ENCODE measurements at places on chromosomes 1 and 21. TPM values are rescaled to one million over a fixed set of nuclear protein-coding genes. Genes with fewer than 3 reads are reported as not detected.

The TAF13 gene
- 25.9 TPM for total RNA-seq

The CNIH3 gene
- total RNA-seq, result 2.5 TPM

The C1orf87 gene
- total RNA-seq, result not detected

The NBL1 gene
- total RNA-seq, result 29.7 TPM

The ERICH3 gene
- total RNA-seq, result not detected

The CORT gene
- total RNA-seq, result 0.25 TPM

DNA sequence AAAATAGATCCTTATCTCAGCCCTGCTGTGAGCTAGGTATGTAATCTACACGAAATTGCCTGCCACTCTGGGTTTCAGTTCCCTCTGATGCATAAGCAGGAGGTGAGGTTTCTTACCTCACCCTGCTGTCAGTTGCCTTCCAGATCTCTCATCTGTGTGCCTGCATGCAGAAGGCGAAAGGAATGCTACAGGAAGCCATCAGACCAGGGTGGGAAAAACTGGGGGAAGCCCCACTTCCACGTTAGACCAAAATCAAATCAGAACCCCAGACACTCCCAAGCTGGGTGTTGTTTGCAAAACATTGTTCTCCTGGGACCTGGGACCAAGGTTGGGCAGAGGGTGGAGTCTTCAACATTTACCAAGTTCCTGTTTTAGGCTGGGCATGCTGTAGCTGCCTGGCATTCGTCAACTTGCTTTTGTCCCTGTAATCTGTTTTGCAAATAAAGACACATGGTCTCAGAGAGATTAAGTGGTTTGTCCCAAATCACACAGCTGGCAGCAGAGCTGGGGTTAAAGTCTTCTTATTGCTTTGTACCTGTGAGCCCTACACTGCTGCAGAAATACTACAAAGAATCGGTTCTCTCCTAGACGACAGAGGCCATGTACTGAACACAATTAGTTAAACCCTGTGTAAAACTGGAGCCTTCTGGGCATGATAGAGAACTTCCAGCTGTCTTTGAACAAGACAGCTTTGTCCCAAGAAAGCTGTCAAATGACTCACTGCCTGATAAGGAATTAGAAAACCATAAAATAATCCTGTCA, 389.7 kb upstream of the RUNX1 start:
- no peak overlapping the region for H3K4me3 ChIP-seq
- DNase-seq, result no peak
- H3K27me3 ChIP-seq, result peaks cover 2% of the 10 kb centered on the region

DNA sequence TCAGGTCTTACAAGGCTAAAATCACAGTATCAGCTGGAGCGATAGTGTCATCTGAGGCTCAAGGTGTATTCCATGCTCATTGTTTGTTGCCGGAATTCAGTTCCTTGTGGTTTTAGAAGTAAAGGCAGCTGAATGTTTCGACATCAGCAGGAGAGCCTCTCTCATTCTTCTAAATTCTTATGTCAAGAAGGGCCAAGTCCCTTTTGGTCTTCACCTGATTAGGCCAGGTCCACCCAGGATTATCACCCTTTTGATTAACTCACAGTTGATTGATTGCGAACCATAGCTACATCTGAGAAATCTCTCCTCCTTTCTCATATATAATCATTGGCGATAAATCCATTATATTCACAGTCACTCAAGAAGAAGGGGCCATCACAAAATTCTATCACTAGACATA, 806.7 kb upstream of the PRMT6 start:
- no peaks in the 10 kb centered on the region for H3K36me3 ChIP-seq
- no peak for DNase-seq
- no peaks in the 10 kb centered on the region for H3K4me1 ChIP-seq
- no peaks in the 10 kb centered on the region for H3K27me3 ChIP-seq
- no peak overlapping the region for H3K27ac ChIP-seq

DNA sequence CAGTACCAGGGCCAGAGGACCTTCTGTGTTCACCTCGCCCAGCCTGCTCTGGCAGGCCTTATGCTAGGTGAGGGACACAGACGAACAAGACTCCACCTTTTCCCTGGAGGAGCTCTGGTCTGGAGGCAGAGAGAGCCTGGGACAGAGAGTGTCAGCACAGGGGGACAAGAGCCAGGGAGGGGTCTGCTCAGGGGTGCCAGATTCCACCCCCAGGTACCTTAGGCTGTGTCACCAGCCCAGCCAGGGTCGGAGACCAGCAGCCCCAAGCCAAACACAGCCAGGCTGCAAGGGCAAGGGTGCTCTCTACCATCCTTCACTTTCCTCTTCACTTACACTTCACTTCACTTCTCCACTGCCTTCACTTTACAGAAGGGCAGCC, 4.3 kb upstream of the LRP8 start:
- H3K27ac ChIP-seq, result no peak overlapping the region
- peaks cover 12% of the 10 kb centered on the region for H3K4me1 ChIP-seq
- no peak for DNase-seq
- no peak overlapping the region for H3K4me3 ChIP-seq
- H3K36me3 ChIP-seq, result no peaks in the 10 kb centered on the region

- H3K27ac ChIP-seq, result no peak overlapping the region
- DNase-seq, result no peak
- H3K27me3 ChIP-seq, result no peaks in the 10 kb centered on the region
- H3K4me1 ChIP-seq, result peaks cover 3% of the 10 kb centered on the region
These were observed 50.8 kb upstream of the NEK7 start for GRCh38 chr1:198106011-198106410.

DNA sequence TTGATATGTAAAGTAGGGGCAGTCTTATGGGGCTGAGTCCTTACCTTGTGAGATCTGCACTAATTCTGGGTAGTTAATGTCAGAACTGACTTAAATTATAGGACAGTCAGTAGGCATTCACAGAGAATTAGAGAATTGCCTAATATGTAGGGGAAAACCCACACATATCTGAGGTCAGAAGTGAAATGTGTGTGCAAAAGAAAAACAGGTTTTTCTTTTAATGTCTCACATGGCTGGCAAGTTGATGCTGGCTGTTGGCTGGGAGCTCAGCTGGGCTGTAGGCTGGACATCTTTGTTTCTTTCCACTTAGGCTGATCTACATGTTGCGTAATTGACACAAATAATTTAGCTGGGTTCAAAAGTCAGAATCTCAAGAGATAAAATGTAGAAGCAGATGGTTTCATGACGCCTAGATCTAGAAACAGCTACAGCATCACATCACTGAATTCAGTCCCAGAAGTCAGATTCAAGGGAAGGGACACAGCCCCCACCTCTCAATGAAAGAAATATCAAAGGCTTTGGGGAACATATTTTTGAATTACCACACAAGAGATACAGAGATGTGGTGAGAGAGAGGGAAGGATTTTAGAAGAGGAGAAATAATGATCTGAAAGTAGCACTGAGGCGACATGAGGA, 98.9 kb downstream of the TNFSF18 start:
- no peaks in the 10 kb centered on the region for H3K4me1 ChIP-seq
- no peaks in the 10 kb centered on the region for H3K27me3 ChIP-seq
- no peaks in the 10 kb centered on the region for H3K36me3 ChIP-seq
- H3K4me3 ChIP-seq, result no peak overlapping the region
- no peak for DNase-seq

GRCh38 chr1:201375169-201375568, 2.3 kb downstream of the TNNT2 start:
- no peak for DNase-seq
- no peak overlapping the region for H3K27ac ChIP-seq
- H3K36me3 ChIP-seq, result no peaks in the 10 kb centered on the region
- no peaks in the 10 kb centered on the region for H3K4me1 ChIP-seq
- H3K4me3 ChIP-seq, result no peak overlapping the region

GRCh38 chr1:20445956-20446355, 40.1 kb downstream of the CAMK2N1 start:
- no peaks in the 10 kb centered on the region for H3K4me1 ChIP-seq
- H3K36me3 ChIP-seq, result no peaks in the 10 kb centered on the region
- no peak overlapping the region for H3K27ac ChIP-seq
- peaks cover 5% of the 10 kb centered on the region for H3K27me3 ChIP-seq

DNA sequence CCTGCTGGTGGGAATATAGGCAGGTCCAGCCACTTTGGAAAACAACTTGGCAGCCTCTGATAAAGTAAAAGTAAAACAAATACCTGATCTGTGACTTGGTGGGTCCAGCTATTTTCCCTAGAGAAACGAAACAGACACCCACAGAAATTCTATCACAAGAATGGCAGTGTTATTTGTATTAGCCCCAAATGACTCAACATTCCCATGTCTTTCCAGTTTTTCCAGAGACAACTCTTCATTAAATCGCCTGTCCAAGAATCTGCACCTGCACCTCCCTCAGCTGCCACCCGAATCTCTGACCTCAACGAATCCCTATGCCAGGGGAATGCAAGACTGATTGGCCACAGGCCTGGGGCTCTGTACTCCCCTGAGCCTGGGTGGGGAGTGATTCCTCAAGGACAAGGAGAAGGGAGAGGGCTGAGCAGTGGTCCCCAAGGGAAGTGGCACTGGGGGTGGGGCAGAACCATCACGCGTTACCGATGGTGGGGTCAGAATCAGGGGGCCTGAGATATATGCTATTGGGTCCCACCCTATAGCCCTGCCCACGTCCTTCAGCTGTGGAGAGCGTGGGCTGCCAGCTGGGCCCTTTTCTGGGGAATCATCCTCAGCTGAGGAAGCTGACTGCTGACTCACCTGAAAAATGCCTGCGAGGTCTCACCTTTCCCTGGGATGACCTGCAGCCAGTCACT, 553.0 kb downstream of the PTPRU start:
- H3K4me1 ChIP-seq, result no peaks in the 10 kb centered on the region
- no peaks in the 10 kb centered on the region for H3K36me3 ChIP-seq
- no peak overlapping the region for H3K27ac ChIP-seq
- H3K27me3 ChIP-seq, result peaks cover 2% of the 10 kb centered on the region
- H3K4me3 ChIP-seq, result no peak overlapping the region
- no peak for DNase-seq

GRCh38 chr1:198655459-198656121, 16.8 kb downstream of the PTPRC start:
- H3K4me3 ChIP-seq, result peak overlapping the region; percentile 16
- H3K27me3 ChIP-seq, result no peaks in the 10 kb centered on the region
- H3K36me3 ChIP-seq, result peaks cover 15% of the 10 kb centered on the region
- no peak for DNase-seq
- peaks cover 23% of the 10 kb centered on the region for H3K4me1 ChIP-seq
- H3K27ac ChIP-seq, result peak overlapping the region; percentile 85

GRCh38 chr1:159077120-159077961, 775 bp upstream of the AIM2 start:
- H3K4me3 ChIP-seq, result peak overlapping the region; percentile 59
- H3K36me3 ChIP-seq, result no peaks in the 10 kb centered on the region
- DNase-seq, result peak; percentile 84
- H3K27ac ChIP-seq, result peak overlapping the region; percentile 92
- H3K4me1 ChIP-seq, result peaks cover 21% of the 10 kb centered on the region

GRCh38 chr1:23625929-23626535, 65.6 kb upstream of the RPL11 start:
- peak overlapping the region; percentile 73 for H3K27ac ChIP-seq
- no peaks in the 10 kb centered on the region for H3K36me3 ChIP-seq
- DNase-seq, result no peak
- peaks cover 68% of the 10 kb centered on the region for H3K4me1 ChIP-seq
- no peaks in the 10 kb centered on the region for H3K27me3 ChIP-seq
- H3K4me3 ChIP-seq, result no peak overlapping the region

DNA sequence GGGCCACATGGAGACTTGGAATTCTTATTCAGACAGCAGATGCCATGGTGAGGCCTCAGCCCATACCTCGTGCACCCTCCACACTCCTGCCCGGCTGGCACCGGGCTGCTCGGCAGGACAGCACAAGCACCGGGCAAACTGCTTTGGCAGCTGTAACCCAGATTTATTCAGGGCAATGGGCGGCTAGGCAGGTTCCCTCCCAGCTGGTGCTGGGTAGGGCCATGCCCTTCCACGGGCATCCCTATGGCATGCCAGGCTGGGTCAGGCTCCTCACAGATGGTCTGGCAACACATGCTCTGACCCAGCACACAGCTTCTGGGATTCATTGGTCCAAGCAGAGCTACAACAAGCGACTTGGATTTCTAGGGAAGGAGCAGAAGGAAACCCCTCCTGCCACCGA, 53.4 kb downstream of the ATP1A1 start:
- H3K27ac ChIP-seq, result no peak overlapping the region
- no peaks in the 10 kb centered on the region for H3K36me3 ChIP-seq
- no peak for DNase-seq

DNA sequence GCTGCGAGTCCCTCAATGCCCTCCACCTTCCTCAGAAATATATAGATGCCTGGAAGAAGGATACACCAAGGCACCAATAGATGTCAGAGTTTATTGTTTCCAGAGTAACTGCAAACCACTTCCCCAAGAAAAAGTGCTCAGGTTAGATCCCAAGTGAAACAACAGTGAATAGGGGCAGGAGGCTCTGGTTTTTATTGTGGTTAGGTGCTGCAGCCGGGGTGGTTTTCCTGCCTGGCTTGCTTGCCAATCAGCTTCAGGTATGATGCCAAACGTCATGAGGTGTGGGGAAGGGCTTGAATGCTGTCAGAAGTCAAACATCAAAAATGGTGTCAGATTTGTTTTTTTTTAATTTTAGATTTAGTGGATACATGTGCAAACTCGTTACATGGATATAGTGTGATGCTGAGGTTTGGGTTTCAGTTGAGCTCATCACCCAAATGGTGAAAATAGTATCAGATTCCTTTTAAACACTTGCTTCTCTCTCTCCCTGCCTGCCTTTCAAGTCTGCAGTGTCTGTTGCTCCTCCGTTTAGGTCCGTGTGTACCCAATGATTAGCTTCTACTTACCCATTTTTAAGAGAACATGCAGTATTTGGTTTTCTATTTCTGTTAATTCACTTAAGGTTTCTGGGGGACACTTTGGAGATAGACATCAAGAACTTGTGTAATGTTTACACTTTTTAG, 1317.0 kb downstream of the MRPL39 start:
- no peaks in the 10 kb centered on the region for H3K27me3 ChIP-seq
- no peak for DNase-seq
- no peak overlapping the region for H3K27ac ChIP-seq
- H3K4me3 ChIP-seq, result no peak overlapping the region

GRCh38 chr1:116871779-116872146, 38.0 kb upstream of the PTGFRN start:
- no peaks in the 10 kb centered on the region for H3K27me3 ChIP-seq
- H3K4me1 ChIP-seq, result peaks cover 25% of the 10 kb centered on the region
- no peak overlapping the region for H3K4me3 ChIP-seq

DNA sequence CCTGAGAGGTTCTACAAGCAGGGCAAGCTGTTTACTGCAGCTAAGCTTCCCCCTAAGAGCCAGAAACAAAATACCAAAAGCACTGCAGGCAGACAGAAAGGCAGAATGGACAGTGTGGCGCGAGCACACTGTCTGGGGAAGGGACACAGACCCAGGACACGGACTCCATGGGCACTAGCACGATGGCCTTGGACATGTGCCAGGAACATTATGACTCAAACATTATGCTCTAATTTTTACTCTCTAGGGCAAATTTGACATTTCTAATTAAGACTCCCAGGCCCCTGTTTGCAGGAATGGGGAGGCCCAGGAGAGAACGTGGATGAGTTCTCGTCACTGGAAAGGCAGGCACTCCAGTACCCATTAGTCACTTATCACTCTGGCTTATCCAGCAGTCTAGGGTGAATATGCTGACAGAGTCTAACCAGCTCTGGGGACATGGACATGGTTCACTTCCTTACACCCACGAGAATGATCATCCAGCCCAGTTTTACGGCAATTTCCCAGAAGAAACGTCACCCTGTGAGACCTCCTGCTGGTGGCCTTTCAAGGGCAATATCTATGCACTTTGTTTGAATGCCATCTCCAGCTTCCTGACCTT, 45.1 kb downstream of the CAPN8 start:
- no peaks in the 10 kb centered on the region for H3K4me1 ChIP-seq
- H3K27ac ChIP-seq, result no peak overlapping the region
- no peak for DNase-seq
- no peaks in the 10 kb centered on the region for H3K36me3 ChIP-seq
